ENCODE measurements at places on chromosomes 4 and X.

GRCh38 chr4:93865650-93866049, 37.1 kb downstream of the ATOH1 start:
- no peak for DNase-seq

- DNase-seq: no peak
Observed at GRCh38 chr4:680928-681645, 6.7 kb downstream of the MYL5 start.

GRCh38 chrX:112789931-112790330, 50.7 kb downstream of the AMOT start:
- no peak for DNase-seq

DNA sequence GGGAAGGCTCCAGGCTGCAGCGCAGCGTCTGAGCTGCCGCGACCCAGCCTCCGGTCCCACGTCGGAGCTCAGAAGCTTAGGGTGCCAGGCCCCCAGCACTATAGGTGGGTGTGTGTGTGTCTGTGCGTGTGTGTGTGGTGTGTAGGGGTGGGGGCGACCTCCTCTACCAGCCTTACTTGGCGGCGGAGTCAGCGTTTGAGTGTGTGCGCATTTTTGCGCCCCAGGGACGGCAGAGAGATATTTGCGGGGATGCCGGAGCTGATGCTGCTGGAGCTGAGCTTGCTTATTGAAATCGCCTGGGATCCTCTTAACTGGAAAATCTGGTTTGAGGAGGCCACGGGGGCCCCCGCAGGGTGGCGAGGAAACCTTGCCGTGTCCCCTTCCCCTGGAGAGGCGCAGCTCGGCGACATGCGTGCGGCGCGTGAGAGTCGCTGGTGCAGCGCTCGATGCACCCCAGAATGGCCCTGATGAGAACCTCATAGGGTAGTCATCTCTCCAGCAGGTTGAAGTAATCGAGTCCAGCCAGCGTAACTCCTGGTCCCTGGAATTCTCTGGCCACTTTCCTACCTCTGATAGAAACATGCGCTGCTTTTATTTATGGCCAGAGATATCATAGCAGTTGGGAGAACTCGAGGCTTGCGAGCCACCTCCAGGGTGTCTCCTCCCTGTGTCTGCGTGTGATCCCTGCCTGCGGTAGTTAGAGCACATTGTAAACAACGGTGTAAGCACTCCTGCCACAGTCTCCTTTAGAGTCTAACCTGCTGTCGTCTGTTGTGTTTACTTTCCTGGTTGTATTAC, 2.7 kb downstream of the ADGRL3 start:
- DNase-seq: no peak

DNA sequence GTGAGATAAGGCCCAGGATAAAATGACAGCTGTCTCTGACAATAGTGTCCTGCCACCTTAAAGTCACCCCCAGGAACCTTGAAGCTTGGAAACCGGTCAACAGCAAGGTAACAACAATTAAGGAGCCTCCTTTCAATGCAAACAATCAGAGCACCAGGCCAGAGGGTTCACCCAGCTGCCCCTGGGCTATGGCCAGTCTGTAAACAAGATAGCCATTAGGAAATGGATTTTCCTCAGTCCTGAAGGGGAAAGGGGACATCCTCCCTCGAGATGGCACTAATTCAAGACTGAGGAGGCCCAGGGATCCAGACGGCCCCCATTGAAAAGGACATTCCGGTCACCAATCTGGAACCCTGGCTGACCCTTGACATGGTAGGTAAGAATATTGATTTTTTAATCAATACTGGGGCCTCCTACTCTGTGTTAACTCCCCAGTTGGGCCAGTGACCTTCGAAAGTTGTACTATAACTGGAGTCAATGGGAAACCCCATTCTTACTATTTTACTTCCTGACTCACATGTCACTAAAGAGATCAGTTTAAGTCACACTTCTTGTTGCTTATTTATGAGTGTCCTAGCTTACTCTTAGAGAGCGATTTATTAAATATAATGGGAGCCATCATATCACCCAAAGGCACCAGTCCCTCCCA, 61.7 kb upstream of the CT45A1 start:
- no peak for DNase-seq

GRCh38 chr4:138223231-138223910, 18.8 kb downstream of the SLC7A11 start:
- no peak for DNase-seq

DNA sequence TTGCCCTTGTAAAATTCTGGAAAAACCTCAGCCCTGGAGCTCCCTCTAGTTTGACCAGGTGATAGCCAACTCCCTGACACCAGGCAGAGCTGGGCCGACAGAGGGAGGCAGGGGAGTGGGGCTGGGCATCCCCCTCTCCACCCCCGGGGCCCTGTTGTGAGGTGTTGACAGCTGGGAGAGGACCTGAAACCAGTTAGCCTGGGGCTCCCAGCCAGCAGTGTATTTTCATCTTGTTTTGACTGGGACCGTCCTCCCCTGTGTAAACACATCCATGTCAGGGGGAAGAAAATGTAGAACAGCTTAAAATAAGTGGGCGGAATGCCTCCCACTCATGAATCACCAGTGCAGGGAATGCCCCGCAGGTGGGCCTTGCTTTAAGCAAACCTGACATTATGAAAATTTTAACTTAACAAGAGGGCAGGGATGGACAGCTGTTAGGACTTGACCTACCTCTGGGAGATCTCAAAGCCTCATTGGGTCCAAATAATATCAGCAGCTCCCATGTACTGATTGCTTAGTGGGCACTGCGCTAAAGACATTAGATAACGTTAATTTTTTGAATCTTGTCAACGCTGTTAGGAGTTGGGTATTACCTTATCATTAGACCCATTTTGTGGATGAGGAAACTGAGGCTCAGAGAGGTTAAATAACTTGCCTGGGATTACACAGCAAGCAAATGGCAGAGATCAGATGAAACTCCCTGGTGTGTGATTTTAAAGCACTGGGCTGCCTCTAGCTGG, 45.9 kb downstream of the TSC22D3 start:
- DNase-seq: no peak

DNA sequence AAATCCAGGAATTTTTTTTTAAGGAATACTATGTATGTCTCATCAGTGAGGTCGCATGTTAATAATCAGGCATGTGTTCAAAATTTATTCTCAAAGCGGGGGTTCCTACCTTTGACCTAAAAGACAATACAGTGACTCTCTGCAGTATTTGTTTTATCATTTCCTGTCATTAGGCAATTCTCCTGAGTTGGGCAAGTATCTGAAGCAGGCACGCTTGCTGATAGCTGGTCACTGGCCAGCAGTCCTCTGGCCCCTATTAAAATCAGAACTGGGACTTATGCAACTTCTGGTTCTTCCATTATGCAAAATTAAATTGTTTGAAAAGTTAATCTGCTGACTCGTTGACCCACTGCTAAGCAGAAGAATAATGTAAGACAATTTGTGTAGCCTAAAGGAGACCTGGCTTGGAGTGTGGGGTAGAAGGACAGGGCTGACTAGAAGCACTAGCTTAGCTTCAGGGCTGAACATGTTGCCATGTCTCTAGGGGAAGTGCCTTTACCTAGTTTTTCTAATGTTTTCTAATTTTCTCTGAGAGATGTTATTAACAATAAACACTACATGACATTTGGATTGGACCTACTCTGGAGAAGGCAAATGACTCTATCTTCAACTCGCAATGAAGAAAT, 36.0 kb upstream of the GABRA2 start:
- no peak for DNase-seq

DNA sequence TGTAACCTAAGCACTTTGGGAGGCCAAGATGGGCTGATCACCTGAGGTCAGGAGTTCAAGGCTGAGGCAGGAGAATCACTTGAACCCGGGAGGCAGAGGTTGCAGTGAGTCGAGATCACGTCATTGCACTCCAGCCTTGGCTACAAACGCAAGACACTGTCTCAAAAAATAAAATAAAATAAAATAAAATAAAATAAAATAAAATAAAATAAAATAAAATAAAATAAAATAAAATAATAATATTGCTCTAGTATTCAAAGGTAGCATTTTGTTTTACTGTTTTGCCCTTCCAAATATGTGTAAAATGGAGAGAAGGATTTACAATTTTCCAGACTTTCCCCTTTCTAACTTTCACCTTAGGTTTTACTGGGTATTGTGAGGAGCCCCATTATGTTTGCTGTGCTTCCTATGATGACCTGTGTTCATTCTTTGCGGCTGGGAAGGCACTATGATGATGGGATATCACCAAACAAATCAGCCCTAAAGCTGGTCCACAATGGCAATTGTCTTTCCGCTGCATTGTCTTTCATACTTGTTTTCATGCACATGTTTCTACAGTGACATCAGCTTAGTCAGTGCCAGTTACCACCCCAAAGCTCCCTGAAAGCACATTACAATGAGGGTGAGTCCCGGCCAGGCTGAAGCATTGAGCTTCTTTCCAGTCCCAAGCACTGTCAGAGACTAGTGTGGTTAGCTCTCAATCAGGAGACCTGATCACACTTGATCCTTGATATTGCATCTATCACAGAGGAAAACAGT, 50.8 kb downstream of the DTHD1 start:
- no peak for DNase-seq

DNA sequence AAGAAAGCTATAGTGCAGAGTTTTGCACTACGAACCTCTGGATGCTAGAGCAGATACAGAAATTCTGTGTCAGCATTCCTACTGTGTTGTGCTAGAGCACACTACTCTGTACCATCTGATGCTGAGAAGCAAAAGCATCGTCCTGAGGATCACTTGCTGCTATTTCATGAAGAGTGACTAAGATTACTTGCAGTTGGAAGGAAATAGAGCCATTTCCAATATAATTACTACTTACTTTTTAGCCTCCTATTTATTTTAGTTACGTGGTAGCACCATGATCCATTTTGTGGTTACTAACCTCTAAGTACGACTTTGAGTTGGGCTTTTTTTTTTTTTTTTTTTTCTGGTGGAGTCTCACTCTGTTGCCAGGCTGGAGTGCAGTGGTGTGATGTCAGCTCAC, 226.7 kb downstream of the PALLD start:
- no peak for DNase-seq

- no peak for DNase-seq
Observed at GRCh38 chr4:174318829-174319764, 35.4 kb downstream of the CEP44 start.

DNA sequence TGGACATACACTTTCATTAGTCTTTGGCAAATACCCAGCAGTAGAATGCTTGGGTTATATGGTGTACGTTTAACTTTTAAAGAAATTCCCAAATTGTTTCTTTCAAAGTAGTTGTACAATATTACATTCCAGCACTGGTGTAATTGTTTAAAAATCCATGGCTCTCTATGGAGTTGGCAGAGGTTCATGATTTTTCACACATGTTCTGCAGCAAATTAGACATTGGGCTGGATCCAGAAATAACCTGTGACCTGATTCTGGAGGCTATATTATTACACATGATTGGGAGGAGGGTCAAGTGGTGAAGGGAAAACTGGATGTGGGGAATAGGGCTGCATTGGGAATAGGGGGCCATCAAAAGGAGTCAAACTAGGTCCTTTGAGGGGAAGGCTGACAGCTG, 41.9 kb downstream of the MAMLD1 start:
- no peak for DNase-seq

DNA sequence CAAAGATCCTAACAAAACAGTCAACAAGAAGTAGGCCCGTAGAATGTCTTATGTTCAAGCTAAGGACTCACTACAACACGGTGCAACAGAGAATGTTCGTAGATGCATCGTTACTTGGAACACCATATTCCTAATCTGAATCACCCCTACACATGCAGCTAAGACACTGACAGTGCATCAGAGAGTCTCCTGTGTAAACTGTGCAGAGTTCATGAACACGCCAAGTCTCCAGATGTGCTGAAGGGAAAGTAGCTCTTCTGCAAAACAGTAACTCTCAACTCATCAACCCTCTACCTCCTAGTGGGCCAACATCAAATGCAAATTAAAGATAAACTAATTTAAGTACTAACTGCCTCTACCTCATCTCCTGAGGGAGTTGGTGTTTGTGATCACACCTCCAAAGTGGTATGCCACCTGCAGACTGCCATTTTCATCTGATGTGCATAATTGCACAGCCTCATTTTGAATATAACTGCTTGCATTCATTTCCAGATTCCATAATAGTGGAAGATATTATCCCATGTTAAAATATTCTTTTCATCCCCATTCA, 73.5 kb downstream of the MOSPD2 start:
- no peak for DNase-seq

DNA sequence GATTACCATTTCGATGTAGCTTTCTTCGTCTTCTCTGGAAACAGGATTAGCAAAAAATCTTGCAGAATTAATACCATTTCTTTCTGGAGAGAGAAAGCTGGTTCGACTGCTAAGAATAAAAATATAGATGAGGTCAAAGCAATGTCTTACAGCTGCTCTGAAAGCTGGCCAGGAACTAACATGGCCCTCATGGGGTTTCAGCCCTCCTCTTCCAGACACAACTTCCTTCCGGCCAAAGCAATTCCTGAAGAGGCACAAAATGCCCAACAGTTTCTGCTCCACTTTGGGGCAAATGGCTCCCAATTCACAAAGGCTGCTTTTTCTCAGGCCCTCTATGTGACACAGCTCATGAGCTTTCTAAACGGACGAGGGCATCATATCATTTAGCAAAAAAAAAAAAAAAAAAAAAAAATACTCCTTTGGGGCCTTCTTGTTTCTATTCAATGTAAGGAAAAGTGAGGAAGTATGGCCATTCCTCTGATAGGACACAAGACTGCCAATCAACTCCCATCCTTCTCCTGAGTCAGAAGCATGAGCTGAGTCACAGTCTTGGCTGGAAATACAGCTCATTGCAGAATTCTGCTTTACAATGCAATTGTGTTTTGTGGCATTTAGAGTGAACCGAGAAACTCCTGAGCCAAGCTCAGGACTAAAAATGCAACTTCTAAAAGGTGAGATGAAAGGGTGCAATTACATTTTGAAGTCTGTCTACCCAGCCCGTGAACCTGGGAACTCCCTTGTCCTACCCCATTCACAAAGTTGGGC, 42.7 kb upstream of the CTAG2 start:
- no peak for DNase-seq

DNA sequence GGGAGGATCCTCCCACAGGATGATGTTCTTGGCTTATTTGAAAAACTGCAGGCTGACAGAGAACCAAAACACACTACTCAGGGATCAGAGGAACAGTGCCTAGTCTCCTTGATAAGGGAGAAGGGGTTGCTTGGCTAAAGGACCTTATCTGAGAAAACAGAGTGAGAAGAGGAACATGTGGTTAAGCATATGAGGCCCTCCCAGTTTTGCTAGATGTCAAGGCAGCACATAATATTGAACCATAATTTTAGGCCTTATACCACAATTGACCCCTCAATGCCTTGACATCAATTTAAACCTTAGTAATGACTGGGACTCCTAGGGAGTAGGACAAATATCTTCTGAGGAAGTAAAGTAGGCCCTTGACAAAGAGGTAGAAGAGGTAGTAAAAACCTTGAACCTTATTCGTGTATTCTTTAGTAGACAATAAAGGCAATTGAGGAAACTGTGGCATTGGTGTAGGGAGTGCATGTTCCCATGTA, 79.3 kb downstream of the TEX13C start:
- no peak for DNase-seq

GRCh38 chrX:131895807-131896206, 127.3 kb upstream of the STK26 start:
- DNase-seq: no peak

DNA sequence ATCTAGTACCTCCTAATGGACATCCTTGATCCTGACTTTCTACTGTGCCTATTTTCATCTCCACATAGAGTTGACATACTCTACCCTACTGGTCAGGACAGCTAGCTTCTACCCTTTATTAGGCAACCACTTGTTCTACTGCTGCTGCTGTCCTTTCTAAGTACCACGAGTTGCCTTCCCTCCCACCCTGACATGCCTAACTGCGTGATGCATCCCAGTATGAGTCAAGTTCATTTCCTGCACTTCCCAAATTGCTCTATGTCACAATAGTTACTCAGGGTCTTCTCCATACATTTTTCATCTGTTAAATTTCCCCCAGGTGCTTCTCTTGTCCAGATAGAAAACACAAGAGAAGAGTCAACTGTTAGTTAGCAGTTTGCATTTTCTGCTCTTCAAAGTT, 133.4 kb downstream of the TBC1D19 start:
- no peak for DNase-seq

Data from activated CD4-positive, alpha-beta T cell treated with anti-CD3 and anti-CD28 coated beads for 24 hours (primary cell).